ENCODE measurements at places on chromosomes 5 and 9. TPM values are rescaled to one million over a fixed set of nuclear protein-coding genes. Genes with fewer than 3 reads are reported as not detected.
A peak's percentile ranks its signal among the peaks of the same experiment; 100 is the strongest.

Gene RACK1
- 2,812 TPM for polyA plus RNA-seq

- no peak for DNase-seq
Measured at GRCh38 chr5:6832994-6833393, 119.8 kb downstream of the TENT4A start.

GRCh38 chr5:55934115-55934613 lies 60.6 kb downstream of the IL6ST start:
- DNase-seq = no peak

- no peak for DNase-seq
Measured at GRCh38 chr5:74414228-74414627, 226.3 kb downstream of the ENC1 start.

DNA sequence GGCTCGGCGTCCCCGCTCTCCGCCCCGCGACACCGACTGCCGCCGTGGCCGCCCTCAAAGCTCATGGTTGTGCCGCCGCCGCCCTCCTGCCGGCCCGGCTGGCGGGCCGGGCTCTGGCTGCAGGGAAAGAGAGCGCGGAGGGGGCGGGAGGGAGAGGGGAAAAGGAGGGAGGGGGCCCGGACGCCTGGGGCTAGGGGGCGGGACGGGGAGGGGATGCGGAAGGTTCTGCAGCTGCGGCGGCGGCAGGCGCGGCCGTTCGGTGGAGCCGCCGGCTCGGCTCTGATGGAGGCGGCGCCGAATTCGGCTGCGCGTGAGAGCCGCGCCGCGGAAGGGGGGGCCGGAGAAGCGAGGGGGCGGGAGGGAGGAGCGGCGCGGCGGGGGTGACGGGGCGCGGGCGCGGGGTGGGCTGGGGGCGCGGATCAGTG lies at the start of gene MARCHF11:
Gene MARCHF11 (minus strand): TSS at position 281 of the 425 bp plus-strand sequence. CDS start 216 bp downstream, at position 65.
- peak; percentile 75 for DNase-seq

Gene BTNL8
- polyA plus RNA-seq = 0.42 TPM

Gene MZB1
- not detected for polyA plus RNA-seq

DNA sequence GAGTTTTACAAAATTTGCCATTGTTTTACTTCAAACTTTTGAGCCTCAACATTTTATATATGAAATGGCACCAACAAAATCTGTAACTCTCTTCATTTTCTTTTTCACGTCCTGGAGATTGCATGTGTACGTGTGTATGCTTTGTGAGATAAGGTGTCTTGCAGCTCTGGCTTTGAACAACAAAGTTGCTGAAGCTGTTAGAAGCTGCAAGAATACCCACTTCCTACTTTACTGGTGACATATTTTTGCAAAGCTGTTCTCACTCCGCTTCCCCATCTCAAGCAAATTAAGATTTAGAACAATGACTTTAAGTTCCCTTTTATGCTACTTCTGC lies 41.8 kb downstream of the FYB1 start:
- no peak for DNase-seq

Gene CCNI2
- polyA plus RNA-seq = 0.22 TPM

GRCh38 chr5:78526049-78526525 lies 122.5 kb downstream of the LHFPL2 start:
- no peak for DNase-seq

- no peak for DNase-seq
Measured at GRCh38 chr9:78363221-78363620, 66.3 kb downstream of the PSAT1 start.

Gene GHR
- polyA plus RNA-seq = 0.20 TPM

- no peak for DNase-seq
Measured at GRCh38 chr9:35229066-35229778, 67.4 kb downstream of the UNC13B start.

- no peak for DNase-seq
Measured at GRCh38 chr9:95118596-95118995, 198.9 kb downstream of the FANCC start.

Gene NKD2
- polyA plus RNA-seq = 8.4 TPM

Gene IFNK
- not detected for polyA plus RNA-seq

Gene ADAMTS2
- polyA plus RNA-seq = 2.2 TPM

Gene IL9
- polyA plus RNA-seq = not detected

Gene PNPLA7
- polyA plus RNA-seq = 4.3 TPM

DNA sequence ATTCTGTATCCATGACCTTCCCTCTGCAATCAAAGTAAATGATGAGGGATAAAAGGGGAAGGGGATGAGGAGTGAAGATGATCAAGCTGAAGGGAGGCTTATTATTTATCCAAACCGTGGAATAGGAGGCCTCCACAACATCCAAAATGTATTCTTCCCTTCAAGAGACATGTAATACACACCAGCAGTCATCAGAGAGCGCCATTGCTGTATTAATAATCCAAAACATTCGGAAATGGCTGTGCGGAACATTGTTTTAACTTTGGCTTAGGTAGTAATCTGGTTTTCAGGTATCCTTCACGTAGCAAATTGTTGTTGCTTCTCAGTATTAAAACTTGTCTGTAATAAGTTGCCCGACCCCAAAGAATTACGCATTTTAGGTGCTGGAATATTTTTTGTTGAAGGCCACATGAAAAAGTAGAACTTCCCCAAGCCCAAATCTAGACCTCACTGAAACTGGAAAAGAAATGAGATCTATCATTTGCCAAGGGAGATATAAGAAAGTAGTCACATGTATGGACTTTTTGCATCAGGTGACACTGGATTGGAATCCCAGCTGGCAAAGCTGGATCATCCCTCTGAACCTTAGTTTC lies 2.6 kb upstream of the BOD1 start:
- peak; percentile 91 for DNase-seq

Gene PCDHB10
- 8.4 TPM for polyA plus RNA-seq

DNA sequence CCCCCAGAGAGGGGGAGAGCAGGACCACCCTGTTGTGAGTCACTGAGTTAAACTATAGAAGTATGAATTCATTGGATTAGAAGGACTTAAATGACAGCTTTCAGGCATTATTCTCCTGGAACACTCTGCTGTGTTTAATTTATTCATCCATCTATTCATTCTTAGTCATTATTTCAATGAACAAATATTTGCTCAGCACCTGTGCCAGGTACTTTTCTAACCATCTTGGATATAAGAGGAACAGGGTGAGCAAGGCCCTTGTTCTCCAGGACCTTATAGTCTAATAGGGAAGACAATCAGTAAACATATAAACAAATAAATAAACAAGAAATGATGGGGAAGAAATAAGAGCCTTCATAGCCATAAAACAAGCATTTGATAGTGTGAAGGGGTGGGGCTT lies 483.9 kb upstream of the BRINP1 start:
- no peak for DNase-seq

Gene TICAM2
- polyA plus RNA-seq = not detected

Gene SPINK7
- polyA plus RNA-seq = not detected

Gene PCDHB12
- 0.98 TPM for polyA plus RNA-seq

Gene KIAA0825
- polyA plus RNA-seq = 0.85 TPM

GRCh38 chr5:57665146-57665936 lies 182.7 kb upstream of the ACTBL2 start:
- DNase-seq = no peak

DNA sequence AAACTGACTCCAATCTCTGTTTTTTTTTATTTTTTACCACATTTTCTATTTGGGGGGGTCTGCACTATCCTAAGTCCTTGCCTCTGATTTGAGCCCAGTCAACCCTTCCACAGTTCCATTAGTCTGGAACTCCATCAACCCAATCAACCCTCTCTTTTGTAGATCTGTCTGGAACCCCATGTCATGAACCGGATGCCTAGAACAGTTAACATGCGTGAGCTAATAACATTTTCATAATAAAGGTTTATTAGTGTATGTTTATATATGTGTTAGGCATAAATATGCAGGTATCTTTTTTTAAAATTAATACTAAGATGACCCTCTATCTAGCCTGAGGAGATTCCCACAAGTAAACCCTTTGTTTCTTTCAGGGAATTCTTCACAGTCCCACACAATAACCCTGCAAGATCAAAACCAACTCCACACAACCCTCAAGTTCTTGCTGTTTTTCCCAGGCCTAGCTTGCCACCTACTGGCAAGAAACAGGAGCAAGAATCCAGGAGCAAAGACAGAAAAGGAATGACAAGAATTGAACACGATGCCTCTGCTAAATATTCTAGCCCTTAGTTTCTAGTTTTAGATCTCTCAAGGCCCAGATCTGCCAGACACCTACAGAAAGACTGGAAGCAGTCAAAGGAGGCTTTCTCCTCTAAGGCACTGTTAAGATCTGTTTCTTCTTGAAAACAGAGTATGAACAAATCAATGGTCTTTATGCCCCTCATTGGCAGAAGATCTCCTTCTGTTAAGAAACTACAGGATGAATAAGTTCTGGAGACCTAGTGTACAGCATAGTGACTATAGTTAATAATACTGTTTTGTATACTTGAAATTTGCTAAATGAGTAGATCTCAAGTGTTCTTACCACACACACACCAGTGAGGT lies 100.4 kb downstream of the TRIM36 start:
- DNase-seq = peak; percentile 89

Gene TSSK1B
- not detected for polyA plus RNA-seq

Gene LRRTM2
- polyA plus RNA-seq = 2.8 TPM

- no peak for DNase-seq
Measured at GRCh38 chr5:120260651-120261050, 203.4 kb upstream of the PRR16 start.

DNA sequence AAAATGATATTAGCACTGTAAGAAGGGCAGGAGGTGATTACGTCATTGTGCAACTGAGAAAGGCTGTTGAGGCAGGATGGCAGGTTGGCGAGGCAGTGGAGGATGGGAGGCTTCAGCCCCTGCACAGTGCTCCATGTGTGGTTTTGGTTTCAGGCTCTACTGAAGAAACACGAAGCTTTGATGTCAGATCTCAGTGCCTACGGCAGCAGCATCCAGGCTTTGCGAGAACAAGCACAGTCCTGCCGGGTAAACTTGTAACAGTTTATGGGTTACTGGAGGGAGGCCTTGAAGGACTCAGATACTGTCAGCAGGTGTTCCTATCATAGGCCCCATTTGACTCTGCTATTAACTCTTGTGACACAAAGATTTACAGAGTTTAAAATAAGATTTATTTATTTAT lies 35.1 kb downstream of the SPTAN1 start:
- no peak for DNase-seq

DNA sequence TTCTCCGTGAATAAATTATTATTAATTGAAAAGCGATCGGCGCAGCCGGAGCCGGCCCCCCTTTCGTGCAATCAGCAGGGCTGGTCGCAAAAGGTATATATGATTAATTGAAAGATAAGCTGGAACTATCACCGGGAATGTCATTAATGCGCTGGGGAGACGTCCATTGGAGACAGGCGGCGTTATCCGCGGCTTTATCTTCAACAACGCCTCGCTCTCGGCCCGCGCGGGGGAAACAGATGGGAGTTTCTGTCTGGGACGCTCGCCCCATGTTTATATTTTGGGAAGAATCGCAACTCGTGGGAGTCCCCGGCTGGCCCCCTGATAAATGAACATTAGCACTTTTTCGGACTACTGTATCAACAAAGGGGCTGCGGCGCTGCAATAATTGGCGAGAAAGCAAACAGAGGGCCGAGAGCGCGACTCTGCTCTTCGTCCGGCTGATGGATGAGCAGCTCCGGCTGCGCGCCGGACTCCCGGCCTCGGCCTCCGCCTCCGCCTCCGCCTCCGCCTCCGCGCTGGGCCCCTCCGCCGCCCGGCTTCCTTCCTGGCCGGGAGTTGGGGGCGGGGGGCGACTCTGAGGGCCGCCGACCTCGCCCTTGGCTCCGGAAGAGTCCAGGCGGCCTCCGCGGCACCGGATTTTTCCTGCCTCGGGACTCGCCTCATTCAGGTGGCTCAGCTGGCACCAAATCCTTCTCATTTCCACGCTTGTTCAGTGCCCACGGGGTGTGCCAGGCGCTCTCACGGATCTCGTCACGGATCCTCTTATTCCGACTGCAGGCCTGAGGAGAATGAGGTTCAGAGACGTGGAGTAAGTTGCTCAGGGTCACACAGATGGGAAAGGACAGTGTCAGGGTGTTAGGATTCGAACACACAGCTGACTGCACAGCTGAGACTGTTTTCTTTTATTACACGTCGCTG lies 3.6 kb upstream of the NKX2-5 start:
- no peak for DNase-seq

GRCh38 chr9:131781069-131781468 lies 41.2 kb upstream of the RAPGEF1 start:
- no peak for DNase-seq

DNA sequence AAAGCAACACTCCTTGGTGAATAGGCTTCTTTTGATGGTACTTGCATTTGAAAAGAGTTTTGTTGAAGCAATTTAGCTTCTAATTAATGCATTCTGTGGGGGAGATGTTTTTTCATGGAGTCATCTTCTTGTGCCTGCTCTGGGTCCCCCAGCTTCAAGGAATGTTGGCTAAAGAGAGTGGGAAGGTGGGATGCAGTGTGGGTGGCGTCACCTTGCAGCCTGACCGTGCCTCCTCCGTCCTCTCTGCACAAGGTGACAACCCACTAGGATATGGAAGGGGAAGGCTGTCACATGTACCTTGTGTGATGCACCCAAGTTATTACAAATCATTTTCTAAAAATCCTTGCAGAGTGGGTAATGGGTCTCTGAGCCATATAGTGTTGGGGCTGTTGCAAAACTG lies 70.7 kb downstream of the DAPK1 start:
- no peak for DNase-seq

- DNase-seq = peak; percentile 85
Measured at GRCh38 chr9:114499528-114499927, 5.7 kb downstream of the WHRN start.

GRCh38 chr9:122609804-122610203 lies 4.7 kb upstream of the OR1Q1 start:
- no peak for DNase-seq
